ENCODE measurements at places on chromosomes 6 and 20.

- no peak for DNase-seq
Measured at GRCh38 chr6:43144879-43145278, 26.2 kb upstream of the SRF start.

- peak; percentile 8 for DNase-seq
Measured at GRCh38 chr6:155248008-155249001, 15.5 kb upstream of the CLDN20 start.

- DNase-seq: no peak
Measured at GRCh38 chr6:100892693-100893092, 11.6 kb upstream of the ASCC3 start.

- DNase-seq: no peak
Measured at GRCh38 chr6:58419321-58419720, 1101.9 kb downstream of the PRIM2 start.

- no peak for DNase-seq
Measured at GRCh38 chr20:12893019-12893418, 115.8 kb upstream of the SPTLC3 start.

GRCh38 chr20:14062786-14063185 lies 67.5 kb downstream of the MACROD2 start:
- no peak for DNase-seq

GRCh38 chr6:29451471-29452193 lies 5.2 kb downstream of the OR11A1 start:
- DNase-seq: no peak

DNA sequence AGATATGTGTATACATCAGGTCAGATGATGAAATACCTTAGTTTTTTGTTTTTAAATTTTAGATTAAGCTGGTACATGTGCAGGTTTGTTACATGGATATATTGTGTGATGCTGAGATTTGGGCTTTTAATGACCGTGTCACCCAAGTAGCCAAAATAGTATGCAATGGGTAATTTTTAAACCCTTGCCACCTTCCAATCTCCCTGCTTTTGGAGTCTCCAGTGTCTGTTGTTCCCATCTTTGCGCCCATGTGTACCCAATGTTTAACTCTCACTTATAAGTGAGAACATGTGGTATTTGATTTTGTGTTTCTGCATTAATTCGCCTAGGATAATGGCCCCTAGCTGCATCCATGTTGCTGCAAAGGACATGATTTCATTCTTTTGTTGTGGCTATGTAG lies 45.8 kb downstream of the TNFAIP3 start:
- DNase-seq: no peak

- no peak for DNase-seq
Measured at GRCh38 chr6:146878952-146879340, 280.2 kb downstream of the ADGB start.

- DNase-seq: no peak
Measured at GRCh38 chr6:160101277-160102205, 20.1 kb upstream of the SLC22A1 start.

- no peak for DNase-seq
Measured at GRCh38 chr6:136604328-136604825, 54.2 kb upstream of the MAP7 start.

DNA sequence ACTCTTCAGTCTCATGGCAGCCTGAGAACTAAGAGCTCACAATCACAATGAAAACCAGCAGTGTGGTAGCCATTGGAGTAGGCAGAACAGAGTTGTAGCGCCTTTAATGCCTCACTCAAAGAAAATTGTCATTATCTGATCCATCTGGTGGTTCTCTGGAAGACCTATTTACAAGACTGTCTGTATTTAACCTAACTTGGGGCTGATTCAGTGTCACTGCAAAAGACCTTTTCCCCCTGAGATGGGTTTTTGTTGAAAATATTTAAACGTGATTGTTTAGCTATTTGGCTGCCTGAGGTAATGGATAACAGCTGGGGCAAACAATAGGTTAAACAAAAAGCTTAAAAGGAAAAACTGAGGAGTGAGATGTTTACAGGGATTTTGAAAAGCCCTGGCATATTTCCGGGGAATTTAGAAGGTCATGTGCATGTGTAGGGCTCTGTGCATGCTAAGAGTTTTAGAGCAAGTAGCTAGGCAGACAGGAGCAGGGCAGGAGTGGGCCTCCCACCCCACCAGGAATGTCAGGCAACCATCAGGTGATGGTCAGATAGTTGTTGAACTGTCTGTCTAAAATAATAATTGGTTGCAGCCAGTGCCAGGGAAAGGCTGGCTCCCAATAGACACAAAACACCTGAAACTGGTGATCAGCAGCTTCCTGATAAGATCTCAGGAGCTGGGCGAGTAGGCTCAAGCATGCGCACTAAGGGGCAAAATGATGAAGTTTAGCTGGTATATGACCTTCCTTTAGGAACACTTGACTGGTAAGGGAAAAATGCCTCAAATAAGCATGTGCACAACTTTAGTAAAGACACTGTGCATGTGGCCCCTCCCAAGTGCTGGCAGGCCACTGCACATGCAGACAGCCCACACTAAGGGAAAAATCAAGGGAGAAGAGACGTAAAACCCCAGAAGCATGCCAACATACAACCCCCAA lies 70.8 kb upstream of the AKIRIN2 start:
- DNase-seq: no peak

- no peak for DNase-seq
Measured at GRCh38 chr6:122710908-122711635, 68.4 kb upstream of the FABP7 start.

- DNase-seq: peak; percentile 61
Measured at GRCh38 chr6:71403422-71404134, 115.0 kb downstream of the OGFRL1 start.

- DNase-seq: no peak
Measured at GRCh38 chr6:20751293-20751935, 217.2 kb downstream of the CDKAL1 start.

- DNase-seq: no peak
Measured at GRCh38 chr6:136123468-136123867, 126.6 kb downstream of the MTFR2 start.

DNA sequence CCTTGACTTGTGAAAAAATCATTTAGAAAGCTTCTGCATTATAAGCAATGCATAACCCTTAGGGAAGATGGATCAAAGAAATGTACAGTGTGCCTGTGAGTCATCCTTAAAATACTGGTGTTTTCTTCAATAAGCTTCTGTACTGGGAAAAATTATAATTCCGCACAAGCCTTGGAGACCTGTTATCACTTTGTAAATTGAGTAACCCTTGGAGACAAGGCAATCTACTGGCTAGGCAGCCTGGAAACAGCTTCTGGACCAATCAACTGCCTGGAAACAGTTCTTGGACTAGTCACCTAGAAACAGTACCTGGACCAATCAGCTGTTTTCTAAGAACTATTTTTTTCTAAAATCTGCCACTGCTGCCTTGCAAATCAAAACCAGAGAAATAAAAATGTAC lies 25.8 kb upstream of the RNGTT start:
- no peak for DNase-seq

DNA sequence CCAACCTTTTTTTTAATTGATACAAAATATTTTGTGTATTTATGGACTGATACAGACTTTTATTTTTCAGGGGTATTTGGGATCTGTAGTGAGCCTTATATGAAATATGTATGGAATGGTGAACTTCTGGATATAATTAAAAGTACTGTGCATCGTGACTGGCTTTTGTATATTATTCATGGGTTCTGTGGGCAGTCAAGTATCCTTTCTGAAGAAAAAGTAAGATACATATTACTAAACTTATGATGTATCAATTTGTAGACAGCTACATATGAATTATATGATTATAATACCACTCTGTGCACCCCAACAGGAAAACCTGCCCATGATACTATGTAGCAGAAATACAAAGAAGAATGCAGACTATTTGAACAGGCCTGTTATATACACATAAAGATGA lies 47.2 kb downstream of the FIG4 start:
- no peak for DNase-seq

DNA sequence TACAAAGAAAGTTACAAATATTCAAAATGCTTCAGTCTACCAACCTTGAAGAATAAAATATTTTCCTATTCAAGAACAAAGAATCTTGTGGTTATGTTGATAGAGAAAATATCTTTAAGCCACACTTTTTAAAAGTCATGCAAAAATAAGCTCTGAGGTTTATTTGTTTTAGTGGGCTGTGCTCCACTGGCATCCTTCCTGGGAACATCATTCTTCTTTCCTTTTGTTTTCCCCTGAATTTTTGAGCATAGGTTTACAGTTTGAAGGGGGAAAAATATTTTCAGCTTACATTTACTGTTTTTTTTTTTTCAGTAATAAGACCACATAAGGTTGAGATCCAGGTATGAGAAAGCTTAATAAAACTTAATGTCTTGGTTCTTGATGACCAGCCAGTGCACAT lies 72.0 kb upstream of the BACH2 start:
- DNase-seq: no peak

DNA sequence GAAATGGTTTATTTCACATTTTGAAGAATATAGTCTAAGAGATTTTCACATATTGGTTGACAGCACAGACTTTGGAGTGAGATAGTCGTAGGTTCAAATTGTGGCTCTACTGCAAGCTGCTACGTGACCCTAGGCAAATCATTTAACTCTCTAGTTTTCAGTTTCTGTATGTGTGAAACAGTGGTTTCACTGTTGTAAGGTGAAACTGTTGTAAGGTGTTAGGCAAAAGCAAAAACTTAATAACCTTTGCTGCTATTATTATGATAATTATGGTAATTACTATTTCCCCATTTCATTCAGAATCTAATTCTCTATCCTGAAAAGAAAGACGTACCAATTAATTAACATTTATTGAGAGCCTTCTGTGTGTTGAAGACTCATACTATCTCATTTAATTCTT lies 144.2 kb downstream of the REV3L start:
- DNase-seq: no peak

GRCh38 chr6:28589234-28589956 lies 63.7 kb downstream of the GPX5 start:
- DNase-seq: peak; percentile 87

DNA sequence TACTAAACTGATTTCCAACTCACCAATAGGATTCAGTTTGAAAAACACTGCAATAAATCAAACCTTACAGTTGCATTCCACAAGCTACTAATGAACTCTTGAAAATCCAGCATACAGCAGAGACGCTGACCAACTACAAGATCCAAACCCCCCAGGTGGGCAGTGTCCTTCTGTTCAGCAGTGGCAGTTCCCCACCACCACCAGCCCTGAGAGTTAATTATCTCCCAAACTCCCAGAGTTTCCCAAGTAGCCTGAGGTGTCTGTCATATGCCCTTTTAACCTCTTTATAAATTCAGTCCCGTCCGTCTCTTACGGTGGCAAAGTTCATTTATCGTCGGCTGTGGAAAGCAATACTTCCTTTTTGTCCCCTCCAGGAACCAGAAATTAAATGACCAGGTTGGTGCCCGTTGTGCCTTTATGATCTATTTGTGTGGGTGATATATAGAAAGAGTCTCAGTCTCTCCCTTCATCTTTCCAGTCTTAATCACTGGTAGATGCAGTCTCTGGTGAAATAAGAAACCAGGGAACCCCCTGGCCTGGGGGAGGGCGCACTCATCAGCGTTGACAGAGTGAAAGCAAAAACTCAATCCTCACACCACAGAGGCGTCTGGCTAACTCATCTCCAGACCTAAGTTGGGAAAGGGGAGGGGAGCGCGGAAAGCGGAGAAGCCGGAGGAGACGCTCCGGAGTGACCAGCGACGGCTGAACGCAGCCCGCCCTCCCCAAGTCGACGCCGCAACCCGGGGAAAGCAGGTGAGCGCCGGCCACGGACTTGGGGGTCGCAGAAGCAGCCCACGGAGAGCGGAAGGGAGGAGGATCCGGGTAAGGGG lies 717 bp downstream of the MRPL14 start:
- peak; percentile 15 for DNase-seq

DNA sequence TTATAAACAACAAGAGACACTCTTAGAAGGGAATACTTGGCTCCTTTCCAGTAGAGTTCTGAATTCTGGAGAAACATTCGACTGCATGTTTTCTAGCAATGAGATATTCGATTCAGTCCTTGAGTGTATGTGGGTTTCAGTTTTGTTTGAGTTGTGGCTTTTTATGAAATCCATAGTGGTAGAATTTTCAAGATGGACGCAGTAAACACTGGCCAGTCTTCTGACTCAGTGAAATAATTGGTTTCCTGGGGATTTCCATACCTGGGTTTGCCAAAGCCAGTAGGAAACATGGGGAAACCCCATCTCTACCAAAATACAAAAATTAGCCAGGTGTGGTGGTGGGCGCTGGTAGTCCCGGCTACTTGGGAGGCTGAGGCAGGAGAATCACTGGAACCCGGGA lies 273.5 kb upstream of the PLCB4 start:
- DNase-seq: no peak

DNA sequence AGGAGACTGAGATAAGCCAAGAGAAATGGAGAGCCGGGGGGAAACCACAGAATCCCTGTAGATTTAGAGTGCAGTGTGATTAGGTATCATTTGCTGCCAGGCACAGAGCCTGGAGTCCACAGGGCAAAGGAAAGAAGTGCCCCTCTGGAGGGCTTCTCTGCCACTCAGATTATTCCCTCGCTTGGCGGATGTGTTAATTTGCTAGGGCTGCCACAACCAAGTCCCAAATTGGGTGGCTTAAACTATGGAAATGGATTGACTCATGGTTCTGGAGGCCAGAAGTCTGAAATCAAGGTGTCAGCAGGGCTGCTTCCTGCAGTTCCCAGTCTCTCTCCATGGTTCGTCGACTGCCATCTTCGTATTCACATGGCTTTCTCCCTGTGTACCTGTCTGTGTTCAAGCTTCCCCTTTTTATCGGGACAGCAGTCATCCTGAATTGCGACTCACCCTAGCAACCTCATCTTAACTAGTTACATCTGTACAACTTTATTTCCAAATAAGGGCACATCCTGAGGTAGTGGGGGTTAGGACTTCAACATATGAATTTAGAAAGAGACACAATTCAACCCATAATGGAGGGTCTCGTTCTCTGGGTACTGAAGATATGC lies 122.2 kb downstream of the ANKRD60 start:
- no peak for DNase-seq

DNA sequence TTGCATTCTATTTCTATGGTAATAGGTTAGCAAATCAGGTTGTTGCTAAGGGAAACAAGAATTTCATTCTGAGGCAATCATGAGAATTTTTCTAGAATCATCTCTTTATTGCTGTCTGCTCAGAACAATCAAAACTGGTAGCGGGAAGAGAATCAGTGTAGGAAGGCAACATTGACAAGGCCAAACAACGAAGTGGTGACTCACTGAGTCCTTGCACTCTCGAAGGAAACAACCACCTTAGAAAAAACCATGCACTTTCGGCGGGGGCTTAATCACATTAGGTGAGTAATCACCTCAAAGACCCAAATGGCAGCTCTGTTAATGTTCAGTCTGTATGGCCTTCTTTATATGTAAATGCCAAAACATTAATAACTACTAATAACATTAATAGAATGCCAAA lies 78.8 kb upstream of the MAP7 start:
- DNase-seq: no peak

DNA sequence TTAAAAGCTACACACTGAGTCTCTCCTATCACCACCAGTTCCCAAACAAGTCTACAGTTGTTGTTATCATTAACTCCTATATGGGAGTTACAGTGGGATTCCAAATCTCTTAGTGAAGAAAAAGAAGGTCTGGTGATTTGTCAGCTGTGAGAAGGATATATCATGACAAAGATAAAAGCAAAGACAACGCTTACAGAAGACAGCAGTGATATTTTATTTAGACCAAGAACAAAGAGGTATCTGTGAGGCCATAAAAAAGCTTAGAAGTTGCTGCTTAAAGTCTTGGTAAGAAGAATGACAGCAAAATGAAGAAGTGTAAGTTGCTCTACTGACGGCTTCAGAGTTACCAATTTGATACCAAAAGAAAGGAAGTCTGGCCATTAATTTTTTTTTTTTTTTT lies 47.2 kb downstream of the CHD6 start:
- no peak for DNase-seq
